Purkinje cell (primary cell): ENCODE measurements at places on chromosomes 2 and 18. TPM values are rescaled to one million over a fixed set of nuclear protein-coding genes. Genes with fewer than 3 reads are reported as not detected.

ATG4B gene
- 18.9 and 36.5 TPM in 2 replicates for polyA plus RNA-seq

TPO gene
- polyA plus RNA-seq = 1.2 TPM in 1 of 2 replicates, not detected in the other

STEAP3 gene
- polyA plus RNA-seq = not detected in 2 replicates

RESP18 gene
- polyA plus RNA-seq = 6.5 TPM in 1 of 2 replicates, not detected in the other

NTSR2 gene
- 1.7 and 3.4 TPM in 2 replicates for polyA plus RNA-seq

SMAD7 gene
- polyA plus RNA-seq = 0.42 and 2.0 TPM in 2 replicates

CPSF3 gene
- 50.8 and 51.5 TPM in 2 replicates for polyA plus RNA-seq

CHRNG gene
- not detected in 2 replicates for polyA plus RNA-seq

MFSD6 gene
- 96.3 and 103 TPM in 2 replicates for polyA plus RNA-seq

HNRNPLL gene
- polyA plus RNA-seq = 37.1 and 51.2 TPM in 2 replicates

CROCC2 gene
- not detected in 2 replicates for polyA plus RNA-seq

CD207 gene
- not detected in 2 replicates for polyA plus RNA-seq

TGFA gene
- 0.55 and 3.7 TPM in 2 replicates for polyA plus RNA-seq

ANKRD29 gene
- 27.0 and 30.2 TPM in 2 replicates for polyA plus RNA-seq

CLEC4F gene
- not detected in 2 replicates for polyA plus RNA-seq

MC4R gene
- polyA plus RNA-seq = not detected in 2 replicates

DSG3 gene
- polyA plus RNA-seq = 0.04 and 0.08 TPM in 2 replicates

LOXHD1 gene
- polyA plus RNA-seq = 0.70 TPM in 1 of 2 replicates, not detected in the other

BCL2L11 gene
- polyA plus RNA-seq = 1.7 and 2.7 TPM in 2 replicates

TRIM43 gene
- polyA plus RNA-seq = not detected in 2 replicates

SLC8A1 gene
- polyA plus RNA-seq = 368 and 388 TPM in 2 replicates

ASB18 gene
- 0.62 TPM in 1 of 2 replicates, not detected in the other for polyA plus RNA-seq

ABHD1 gene
- polyA plus RNA-seq = not detected in 2 replicates
